ENCODE measurements at places on chromosomes 12 and 14.

GRCh38 chr12:75635606-75636444, 124.4 kb upstream of the KRR1 start:
- peak; percentile 88 for DNase-seq

GRCh38 chr12:82408844-82409243, 50.5 kb downstream of the METTL25 start:
- DNase-seq, result no peak

DNA sequence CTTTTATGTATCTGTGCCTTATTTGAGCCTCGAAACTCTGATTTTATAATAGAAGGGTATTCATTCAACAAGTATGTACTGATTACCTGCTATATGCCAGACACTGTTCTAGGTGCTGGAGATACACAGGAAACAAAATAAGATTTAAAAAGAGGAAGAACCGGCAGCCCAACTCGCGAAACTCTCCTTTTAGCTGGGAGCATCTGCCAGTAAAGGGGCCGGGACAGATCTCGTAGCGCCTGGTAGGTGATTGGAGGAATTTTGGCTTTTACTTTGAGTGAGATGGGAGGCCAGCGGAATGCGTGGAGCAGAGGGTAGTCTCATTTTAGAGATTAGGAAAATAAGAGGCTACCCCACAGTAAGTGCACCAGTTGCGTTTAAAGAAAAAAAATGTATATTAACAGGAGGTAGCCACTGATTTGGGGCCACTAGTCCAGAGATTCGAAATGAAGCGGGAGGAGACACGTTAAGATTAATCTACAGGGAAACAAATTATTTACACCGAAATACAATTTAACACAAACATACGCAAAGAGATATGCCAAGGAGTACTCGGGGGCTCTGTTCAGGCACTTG, 520 bp upstream of the MON2 start:
- DNase-seq, result peak; percentile 52

- DNase-seq, result peak; percentile 74
These were observed 201.1 kb downstream of the PIK3C2G start for GRCh38 chr12:18462442-18462841.

DNA sequence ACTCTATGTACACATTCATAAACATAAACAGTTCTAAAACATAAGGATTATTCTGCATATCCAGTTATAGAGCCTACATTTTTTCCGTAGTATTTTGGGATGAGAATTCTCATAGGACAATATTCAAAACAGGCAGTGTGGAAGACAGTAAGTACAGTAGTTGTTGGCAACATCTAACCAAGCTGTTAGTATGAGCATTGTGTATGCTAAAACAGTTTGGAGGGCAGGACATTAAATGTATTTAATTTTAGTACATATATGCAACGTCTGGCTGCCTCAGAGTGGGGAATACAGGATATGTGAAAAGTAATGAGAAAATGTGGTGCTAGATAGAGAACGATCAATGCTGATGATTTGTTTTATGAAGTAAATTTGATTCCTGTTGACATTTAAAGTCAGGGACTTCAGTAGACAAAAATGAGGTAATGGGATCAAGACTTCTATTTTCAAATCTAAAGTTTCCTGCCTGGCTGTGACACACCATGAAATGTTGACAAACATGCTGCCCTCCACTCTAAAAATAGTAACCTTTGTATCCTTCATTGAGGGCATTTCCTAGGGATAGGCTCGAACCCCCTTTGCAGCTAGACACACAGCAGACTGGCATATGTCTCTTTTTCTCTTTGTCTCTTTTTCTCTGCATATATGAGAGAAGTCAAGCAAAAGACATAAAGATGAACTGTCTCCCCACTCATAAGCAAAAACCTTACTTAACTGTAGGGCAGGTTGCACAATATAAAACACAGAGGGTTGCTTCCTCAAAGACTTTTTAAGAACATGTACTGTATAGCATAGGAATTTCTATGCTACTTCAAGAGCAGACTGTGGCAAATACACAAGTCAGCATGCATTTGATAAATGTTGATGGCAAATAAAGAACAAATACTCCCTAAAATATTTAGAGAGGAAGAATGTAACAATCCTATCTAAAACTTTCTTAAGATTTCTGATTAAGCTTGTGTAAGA, 75.5 kb upstream of the GTF2A1 start:
- DNase-seq, result no peak

GRCh38 chr14:77580477-77580876, 36.0 kb downstream of the SPTLC2 start:
- no peak for DNase-seq

DNA sequence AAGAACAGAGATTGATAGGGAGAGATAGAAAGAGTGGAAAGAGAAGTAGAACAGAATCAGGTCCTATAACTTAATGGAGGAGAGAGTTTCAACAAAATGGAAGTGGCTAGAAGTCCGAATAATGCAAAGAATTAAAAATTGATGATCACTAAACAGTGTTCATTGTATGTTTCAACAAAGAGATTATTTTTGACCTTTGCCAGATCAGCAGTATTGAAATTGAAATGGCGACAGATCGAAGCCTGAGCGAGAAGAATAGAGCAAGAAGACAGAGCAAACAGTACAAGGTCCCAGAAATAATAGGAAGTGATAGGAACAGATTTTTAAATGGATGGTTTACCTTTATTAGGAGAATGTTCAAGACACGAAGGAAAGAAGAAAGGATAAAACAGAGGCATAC, 1012.8 kb upstream of the FBXO33 start:
- DNase-seq, result no peak

DNA sequence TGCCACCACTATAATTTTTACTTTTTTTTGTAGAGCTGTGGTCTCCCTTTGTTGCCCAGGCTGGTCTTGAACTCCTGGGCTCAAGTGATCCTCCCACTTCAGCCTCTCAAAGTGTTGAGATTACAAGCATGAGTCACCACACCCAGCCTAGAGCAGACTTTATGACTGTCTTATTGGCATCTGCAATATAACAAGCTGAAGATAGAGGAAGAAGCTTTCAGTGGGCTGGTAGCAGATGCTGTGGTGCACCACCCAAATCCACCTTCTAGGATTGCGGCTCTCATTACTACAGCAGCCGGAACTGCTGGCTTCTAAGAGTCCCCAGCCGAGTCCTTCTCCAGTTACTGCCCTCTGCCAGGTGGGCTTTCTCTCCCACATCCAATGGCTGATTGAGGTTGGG, 7.6 kb upstream of the STK38L start:
- DNase-seq, result no peak

- peak; percentile 23 for DNase-seq
These were observed 88.8 kb downstream of the ATF7IP start for GRCh38 chr12:14454098-14454907.

DNA sequence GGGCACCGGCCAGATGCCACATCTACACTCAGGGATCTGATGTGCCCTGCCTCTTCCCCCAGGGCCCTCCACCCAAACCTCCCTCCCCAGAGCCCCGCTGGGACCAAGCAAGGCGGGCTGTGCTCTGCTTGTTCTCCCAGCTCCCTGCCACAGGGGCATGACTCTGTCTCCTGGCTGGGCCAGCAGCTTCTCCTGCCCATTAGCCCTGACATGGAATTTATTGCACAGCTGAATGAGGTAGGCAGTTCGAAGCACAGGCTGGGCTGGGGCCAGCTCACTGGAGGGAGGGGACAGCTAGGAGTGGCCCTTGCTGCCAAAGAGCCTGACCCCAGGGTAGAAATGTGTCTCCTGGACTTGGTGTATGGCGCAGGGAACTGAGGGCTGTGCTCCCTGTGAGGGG, 42.4 kb downstream of the ARL6IP4 start:
- no peak for DNase-seq

DNA sequence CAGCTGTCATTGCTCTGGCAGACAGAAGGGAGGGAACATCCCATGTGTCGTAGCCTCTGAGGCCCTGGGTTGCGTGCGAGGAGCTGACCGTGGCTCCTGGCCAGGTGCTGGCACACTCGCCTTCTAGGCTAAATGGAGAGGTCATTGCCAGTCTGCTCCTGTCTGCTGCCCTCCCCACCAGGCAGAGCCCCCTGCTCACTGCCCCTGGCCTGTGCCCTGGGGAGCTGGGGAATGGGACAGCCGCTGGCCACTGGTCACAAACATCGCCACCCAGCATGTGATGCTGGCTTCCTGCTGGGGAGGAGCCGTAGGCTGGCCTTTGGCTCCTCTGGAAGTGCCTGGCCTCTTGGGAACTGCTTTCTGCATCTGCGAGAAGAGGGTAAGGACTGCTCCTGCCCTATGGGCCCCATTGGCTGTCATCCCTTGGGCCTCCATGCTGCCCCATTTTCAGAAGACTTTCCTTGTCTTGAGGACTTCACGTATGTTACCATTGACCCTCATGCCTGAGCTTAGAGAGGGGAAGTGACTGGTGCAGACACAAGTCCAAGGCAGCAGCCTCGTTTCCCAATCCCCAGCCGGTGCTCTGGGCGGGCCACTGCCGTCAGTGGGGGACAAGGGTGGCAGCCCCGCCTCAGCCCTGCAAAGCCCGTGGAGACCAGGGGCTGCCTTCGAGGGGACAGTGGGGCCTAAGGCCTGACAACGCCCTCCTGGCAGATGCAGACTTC, 2.0 kb upstream of the TNFAIP2 start:
- DNase-seq, result no peak

- DNase-seq, result peak; percentile 70
These were observed 126.7 kb downstream of the CALM1 start for GRCh38 chr14:90523544-90523943.

DNA sequence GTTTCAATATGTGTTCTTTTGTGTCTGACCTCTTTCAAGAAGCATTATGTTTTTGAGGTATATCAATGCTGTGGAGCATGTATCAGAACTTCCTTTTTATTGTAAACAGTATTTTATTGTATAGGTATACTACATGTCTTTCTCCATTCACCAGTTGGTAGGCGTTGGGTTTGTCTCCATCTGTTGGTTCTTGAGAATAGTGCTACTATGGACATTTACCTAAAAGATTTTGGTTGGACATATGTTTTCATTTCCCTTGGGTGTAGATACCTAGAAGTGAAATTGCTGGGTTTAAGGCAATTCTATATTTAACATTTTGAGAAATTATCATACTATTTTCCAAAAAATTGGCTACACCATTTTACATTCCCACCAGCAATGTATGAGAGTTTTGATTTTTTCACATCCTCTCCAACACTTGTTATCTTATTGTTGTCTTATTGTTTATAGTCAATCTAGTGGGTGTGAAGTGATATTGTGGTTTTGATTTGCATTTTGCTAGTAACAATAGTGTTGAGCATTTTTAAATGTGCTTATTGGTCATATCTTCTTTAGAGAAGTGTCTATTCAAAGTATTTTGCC, 409.2 kb downstream of the IPO8 start:
- peak; percentile 62 for DNase-seq

- DNase-seq, result peak; percentile 29
These were observed 439.4 kb downstream of the PDZRN4 start for GRCh38 chr12:41627476-41627875.

GRCh38 chr12:19203539-19204506, 74.3 kb downstream of the PLEKHA5 start:
- DNase-seq, result no peak

DNA sequence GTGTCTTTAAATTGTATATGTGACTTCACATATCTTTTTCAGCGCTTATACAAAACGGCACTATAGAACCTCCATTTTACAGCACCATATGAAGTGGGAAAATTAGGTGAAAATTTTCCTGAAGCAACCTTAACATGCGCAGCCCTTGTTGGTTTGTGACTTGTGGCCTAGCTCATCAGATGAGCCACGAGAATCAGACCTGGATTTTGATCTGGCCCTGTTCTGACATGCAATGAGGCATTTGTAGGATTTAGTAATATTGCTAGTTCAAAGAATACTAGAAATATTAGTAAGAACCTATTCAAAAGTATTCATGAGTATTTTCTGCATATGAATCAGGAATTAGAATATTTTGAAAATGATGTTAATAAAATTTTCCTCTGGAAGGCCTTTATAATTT, 2.9 kb downstream of the CDKN1B start:
- peak; percentile 26 for DNase-seq

DNA sequence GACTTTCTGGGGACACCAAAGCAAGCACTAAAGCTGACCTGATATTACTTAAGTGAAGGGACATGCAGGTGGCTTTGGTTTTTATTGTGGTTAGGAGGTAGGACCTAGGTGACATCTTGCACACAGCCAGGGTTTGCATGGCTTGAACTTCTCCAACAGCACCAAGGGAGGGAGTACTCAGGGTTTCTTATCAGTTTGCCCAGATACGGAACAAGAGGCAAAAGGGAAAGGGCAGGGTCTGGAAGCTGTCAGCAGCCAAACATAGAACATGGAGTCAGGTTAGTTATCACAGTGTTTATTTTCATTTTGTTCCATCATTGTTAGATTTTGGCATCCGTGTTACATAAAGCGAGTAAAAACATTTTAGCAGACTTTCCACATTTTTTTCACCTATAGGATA, 186.3 kb upstream of the CLEC14A start:
- no peak for DNase-seq

GRCh38 chr12:94204499-94205247, 56.3 kb downstream of the PLXNC1 start:
- no peak for DNase-seq

DNA sequence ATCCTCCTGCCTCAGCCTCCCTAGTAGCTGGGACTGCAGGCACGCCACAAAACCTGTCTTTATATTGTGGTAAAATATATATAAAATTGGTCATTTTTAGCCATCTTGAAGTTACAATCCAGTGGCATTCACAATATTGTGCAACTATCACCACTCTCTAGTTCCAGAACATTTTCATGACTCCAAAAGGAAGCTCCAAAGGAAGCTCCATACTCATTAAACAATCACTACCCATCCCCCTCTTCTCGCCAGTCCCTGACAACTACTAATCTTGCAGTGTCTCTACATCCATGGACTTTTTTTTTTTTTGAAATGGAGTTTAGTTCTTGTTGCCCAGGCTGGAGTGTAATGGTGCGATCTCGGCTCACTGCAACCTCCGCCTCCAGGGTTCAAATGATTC, 3.1 kb downstream of the GCH1 start:
- no peak for DNase-seq

DNA sequence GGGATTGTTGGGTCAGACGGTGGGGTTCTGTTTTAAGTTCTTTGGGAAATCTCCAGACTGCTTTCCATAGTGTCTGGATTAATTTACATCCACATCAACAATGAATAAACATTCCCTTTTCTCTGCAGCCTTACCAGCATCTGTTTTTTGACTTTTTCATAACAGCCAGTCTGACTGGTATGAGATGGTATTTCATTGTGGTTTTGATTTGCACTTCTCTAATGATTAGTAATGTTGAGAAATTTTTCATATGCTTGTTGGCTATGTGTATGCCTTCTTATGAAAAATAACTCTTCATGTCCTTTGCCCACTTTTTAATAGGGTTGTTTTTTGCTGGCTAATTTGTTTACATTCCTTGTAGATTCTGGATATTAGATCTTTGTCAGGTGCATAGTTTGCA, 140.8 kb upstream of the CNTN1 start:
- DNase-seq, result no peak
